ENCODE measurements at places on chromosomes 11 and 22.

GRCh38 chr11:47534704-47535251 lies 18.2 kb downstream of the CELF1 start:
- DNase-seq = no peak

DNA sequence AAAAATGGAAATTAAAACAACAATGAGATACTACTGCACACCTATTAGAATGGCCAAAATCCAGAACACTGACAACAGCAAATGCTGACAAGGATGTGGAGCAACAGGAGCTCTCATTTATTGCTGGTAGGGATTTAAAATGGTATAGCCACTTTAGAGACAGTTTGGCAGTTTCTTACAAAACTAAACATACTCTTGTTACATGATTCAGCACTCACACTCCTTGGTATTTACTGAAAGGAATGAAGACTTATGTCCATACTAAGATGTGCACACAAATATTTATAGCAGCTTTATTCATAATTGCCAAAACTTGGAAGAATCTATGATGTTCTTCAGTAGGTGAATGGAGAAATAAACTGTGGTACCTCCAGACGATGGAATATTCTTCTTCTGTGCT lies 40.8 kb downstream of the PGM2L1 start:
- DNase-seq = no peak

DNA sequence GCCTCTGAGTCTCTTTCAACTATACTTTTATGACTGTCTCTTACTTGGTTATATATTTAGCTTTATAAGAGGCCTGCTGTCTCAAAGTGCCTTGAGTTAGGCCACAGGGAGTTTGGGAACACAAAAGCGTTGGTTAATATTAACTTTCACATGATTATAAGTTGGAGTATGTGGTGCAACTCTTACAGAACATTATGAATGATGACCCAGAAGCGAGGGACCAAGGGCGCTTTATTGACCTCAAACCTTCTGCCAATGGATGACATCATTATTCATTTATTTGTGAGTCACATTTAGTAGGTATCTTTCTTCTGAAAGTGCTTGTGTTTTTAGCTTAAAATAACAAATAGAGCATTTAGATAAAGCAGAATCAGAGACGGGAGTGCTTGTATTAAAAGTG lies 298.0 kb upstream of the ZC3H12C start:
- DNase-seq = no peak

DNA sequence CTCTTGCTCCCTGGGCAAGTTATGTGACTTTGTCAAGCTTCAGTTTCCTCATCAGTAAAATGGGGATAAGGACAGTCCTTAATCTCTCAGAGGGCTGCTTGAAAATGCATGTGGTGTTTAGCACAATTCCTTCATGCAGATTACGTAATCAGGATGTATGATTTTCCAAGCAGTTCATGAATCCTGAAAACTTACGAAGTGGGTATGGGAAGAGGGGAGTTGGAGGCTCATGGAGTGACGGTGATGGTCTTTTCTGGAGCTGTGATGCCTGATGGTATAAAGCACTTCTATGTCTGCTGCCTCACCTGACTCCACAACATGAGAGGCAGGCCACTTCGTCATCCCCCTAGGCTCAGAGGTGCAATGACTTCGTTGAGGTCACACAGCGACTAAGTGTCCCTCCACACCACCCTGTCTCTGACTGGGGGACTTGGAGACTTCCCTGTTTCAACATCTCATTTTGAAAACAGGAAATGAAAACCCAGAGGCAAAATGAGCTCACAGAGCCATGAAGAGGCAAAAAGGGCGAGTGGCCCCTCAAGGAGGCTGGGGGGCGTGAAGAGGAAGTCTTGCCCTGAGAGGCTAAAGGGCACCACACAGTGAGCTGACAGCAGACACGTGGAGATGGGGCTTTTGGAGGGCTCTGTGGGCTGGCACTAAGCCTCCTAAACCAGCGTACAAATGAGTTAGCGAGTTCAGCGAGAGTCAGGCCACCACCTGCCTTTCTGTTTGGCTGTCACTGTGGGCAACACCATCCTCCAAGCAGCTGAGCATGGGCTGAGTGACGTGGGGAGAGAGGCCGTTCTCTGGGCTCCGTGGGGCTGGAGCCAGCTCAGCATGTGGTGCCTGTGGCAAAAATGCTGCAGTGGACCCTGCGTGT lies 10.1 kb downstream of the MCM5 start:
- DNase-seq = peak; percentile 98

- no peak for DNase-seq
Observed at GRCh38 chr11:5671831-5672230, 13.0 kb downstream of the TRIM5 start.

- DNase-seq = peak; percentile 51
Observed at GRCh38 chr11:57491371-57492061, 24.0 kb downstream of the SLC43A1 start.

GRCh38 chr11:37748641-37749040 lies 1150.6 kb upstream of the RAG2 start:
- DNase-seq = no peak

DNA sequence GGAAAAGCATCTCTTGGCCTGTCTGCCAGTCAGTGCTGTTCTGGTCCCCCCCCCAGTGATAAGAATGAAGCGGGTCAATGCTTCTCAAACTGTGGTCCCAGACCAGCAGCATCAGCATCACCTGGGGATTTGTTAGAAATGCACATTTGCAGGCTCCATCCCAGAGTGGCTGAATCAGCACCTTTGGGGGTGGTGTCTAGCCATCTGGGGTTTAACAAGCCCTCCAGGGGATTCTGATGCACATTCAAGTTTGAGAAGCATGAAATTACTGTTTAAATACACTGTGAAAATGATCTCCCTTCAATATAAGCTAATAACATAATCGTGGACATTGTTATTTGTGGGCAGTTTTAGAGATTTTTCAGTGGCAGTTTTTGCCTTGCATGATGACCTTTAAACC lies 133.5 kb downstream of the MYO18B start:
- no peak for DNase-seq

- DNase-seq = no peak
Observed at GRCh38 chr11:75242722-75243600, 2.4 kb downstream of the TPBGL start.

GRCh38 chr22:45522462-45522861 lies 19.8 kb downstream of the FBLN1 start:
- no peak for DNase-seq

- peak; percentile 36 for DNase-seq
Observed at GRCh38 chr22:25406510-25407210, 157.8 kb upstream of the GRK3 start.

DNA sequence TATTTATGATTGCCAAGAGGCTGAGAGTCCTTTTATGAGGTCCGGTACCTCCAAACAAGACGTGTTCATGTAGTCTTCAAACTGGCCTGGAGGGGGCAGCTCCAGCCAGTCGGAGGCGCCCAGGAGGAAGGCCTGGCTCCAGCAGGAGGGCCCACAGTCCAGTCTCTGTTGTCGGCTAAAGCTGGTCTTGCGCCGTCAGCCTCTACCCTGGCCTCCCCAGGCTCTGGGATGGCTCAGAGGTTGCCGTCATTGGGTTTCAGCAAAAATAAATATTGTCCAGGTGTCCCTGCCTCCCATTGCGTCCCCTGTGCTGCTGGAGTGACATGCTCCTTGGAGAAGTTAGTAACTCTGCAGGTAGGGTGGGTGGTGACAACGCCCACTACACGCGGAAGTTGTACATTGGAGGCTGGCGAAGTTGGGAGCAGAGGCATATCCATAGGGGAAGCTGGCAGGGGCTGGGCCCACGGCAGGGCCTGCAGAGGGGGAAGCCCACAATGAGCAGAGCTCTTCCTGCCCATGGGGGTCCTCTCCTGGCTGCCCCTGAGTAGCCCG lies 1.0 kb upstream of the SLC25A1 start:
- DNase-seq = peak; percentile 57

GRCh38 chr11:66293777-66294625 lies 2.3 kb downstream of the TMEM151A start:
- DNase-seq = no peak

GRCh38 chr11:115924744-115925567 lies 420.7 kb upstream of the CADM1 start:
- peak; percentile 98 for DNase-seq
